ENCODE measurements at places on chromosomes 6 and 20.

DNA sequence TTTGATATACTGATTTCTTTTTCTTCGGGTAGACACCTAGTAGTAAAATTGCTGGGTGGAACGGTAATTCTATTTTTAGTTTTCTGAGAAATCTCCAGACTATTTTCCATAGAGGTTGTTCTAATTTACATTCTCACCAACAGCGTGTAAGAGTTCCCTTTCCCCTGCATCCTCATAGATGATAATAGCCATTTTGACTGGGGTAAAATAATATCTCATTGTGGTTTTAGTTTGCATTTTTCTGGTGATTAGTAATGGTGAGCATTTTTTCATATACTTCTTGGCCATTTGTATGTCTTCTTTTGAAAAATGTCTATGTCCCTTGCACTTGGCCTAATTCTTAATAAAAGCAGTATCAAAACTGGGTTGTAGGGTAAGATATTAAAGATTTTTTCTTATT, 148.9 kb upstream of the SIM1 start:
- DNase-seq = no peak

DNA sequence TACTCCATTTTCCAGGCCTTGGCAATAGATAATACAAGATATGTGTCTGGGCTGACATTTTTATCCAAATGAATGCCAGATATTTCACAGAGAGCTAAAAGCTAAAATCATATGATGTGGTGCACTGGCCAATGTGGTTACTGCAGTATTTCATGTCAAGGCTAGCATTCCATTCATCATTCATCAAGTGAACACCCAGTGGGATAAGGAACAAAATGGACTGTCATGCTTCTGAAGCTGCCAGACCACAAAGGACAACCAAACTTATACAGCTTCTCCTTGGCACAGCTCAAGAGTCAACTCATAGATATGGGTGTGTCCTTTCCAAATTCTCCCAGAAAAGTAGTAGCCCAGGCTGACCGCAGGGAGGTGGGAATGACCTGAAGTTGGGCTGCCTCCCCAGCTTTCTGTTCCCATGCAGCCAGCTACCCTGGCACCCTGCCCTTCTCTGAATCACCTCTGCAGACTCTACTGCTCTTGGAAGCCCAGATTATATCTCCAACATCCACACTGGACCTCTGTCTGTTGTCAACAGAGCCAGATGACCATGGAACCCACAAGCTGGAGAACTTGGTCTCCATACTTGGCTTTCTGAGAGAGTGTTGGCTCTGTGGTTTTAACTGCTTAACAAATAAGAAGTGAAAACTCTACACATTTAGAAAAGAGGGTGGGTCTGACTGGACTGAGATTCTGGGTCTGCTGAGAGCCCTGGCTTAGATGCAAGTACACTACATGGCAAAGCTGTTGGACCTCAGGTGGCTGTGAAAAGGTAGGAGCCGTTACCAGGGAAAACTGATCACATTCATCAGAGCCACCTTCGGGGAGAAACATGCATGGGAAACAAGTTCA, 122.8 kb downstream of the ALDH8A1 start:
- DNase-seq = peak; percentile 87

DNA sequence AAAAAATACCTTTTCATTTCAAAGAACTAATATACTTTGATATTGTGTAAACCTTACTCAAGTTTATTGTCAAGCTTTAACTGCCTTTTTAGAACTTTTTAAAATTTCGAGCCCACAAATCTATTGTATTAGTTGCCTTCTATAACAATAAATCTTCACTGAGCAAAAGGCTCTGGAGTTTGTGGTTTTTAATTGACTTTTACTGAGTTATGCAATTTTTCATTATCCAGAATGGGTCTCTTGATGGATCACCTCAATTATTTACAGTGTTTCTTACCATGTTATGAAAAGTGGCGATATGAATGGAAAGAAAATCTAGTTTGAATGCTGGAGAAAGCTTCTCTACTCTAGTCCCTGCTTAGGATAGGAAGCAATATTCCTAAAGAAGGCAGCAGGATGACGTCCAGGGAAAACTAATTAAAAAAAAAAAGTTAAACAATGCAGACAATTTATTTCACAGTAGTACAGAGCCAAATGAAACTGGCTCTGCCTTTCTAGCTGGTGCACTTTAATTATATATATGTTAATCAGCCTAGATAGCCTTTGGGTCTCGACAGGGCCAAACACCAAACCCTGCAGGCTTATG, 5.0 kb downstream of the ID4 start:
- no peak for DNase-seq

DNA sequence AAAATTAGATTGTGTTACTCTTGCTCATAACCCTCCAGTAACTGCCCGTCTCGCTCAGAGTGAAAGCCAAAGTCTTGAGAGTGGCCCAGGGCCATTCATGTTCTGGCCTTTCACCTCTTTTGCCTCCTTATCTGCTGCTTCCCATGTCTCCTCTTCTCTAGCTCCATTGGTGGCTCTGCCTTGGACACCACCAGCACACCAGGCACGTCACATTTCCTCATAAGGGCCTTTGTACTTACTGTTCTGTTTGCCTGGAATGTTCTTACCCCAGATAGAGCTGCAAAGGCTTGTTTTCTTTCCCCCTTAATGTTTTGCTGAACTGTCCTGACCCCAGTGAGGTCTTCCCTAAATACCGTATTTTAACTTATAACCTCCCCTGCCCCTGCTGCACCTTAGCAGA, 29.3 kb downstream of the MCM8 start:
- no peak for DNase-seq

DNA sequence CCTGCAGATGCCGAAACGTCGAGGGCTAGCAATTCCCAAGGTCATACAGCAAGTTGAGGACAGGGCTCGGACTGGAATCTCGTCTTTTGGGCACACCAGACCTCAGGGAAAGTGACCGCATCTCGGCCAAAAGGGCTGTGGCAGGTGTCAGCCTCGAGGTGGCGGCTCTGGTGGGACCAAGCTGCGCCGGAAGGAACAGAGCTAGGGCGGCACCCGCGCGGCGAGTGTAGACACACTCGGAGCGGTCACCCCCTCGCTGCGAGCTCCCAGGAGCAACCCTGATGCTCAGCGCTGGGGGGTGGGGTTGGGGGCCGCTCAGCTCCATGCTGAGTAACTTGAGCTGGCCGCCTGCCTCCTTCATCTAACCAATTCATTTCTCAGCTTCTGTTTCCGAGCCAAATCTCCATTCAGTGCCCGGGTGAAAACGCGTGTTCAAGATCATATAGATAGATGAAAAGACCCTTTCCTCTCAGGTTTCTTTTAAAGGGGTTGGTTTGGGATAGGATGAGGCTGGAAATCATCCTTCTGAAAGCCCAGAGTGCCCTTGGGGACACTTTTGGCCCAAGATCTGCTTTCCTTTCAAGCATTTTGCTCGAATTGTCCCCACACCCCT, 2.2 kb upstream of the TUBB2B start:
- DNase-seq = no peak

DNA sequence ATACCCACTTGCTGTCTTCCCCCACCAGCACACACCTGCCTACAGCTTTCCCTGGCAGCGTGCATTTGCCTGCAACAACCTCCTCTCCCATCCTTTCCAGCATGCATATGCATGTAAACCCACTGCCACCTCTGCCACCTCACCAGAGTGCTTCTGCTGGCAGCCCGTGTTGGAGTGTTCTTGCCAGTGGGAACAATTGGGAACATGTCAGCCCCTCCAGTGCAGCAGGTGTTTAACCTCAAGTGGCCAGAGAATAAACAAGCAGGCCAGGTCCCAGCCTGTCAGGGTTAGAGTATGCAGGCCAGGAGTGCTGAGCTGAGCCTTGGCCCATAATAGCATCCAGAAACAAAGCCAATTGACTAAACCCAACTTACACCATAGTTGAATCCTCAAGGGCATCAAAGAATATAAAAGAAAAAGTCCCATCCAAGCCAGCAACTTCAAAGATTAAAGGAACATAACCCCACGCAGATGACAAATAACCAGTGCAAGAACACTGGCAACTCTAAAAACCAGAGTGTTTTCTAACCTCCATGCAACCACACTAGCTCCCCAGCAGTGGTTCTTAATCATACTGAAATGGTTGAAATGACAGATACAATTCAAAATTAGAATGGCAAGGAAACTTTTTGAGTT, 1212.1 kb upstream of the CITED2 start:
- DNase-seq = no peak

DNA sequence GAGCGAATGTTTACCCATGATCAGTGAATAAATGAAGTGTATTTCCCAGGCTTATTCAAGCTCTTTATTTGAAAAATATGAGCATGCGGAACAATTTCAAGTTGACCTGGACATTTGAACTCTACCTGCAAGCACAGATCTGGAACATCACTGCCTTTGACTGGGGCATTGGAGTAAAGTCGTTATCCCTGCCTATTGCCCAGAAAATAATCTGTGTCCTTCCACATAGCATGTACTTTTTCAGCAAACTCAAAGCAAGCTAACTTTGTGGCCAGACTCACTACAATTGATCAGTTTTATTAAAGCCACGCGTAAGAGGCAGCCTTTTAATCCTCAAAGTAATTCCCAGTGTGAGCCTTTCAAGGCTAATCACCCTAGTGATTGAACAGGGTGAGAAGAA, 73.4 kb upstream of the PAK5 start:
- DNase-seq = no peak

DNA sequence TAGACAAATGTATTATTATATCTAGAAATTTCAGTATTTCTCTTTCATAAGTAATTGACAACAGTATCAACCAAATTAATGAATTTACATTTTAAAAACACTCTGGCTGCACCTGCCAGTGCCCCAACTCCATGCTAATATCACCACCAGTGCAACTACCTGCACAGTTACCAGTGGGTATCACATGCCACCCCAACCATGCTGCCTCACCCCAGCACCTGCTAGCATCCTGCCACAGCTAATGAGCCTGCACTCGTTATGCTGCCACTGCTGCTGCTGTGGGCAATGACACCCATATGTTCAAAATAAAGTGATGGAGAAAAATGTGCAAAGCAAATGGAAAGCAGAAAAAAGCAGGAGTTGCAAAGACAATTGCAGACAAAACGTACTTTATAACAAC, 855.9 kb upstream of the MANEA start:
- no peak for DNase-seq

DNA sequence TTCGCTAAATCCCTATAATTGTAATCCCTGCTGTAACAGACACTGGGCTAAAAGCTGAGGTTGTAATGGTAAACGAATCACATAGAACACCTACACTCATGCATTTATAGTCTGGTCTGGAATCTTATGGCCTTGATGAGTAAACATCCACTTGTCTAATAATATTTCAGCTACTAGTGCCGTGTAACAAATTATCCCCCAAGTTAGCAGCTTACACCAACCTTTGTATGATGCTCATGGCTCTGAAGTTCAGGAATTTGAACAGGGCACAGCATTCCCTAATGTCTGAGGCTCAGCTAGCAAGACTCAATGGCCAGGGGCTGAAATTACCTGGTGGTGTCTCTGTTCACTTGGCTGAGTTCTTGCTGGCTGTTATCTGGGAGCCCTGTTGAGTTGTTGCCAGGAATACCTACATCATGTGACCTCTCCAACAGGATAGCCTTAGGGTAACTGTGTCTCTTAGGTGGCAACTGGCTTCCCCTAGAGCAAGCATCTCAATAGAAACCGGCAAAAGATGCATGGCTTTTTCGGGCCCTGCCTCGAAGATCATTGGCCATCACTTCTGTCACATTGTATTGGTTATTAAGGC, 100.9 kb upstream of the TMEM170B start:
- no peak for DNase-seq

- DNase-seq = no peak
Observed at GRCh38 chr20:44479643-44480042, 4.0 kb downstream of the TTPAL start.

- no peak for DNase-seq
Observed at GRCh38 chr6:41344876-41345275, 9.5 kb downstream of the NCR2 start.

- DNase-seq = no peak
Observed at GRCh38 chr6:150129616-150130505, 13.0 kb upstream of the PPP1R14C start.

DNA sequence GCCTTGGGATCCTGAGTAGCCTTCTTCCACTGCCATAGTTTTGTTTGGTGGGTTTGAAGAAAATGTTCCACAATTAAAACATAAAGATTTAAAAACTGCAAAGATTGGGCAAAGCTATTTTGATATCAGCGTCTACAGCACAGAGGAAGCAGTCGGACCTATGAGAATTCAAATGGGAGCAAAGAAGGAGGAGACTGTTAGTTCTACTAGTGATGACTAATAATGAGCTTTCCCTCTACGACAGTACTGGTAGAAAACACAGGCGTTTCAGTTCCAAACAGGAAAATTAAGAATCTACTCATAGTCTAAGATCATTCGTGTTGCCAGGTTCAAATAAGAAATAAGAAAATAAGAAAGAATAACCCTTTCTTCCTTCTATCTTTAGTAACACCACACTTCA, 121.2 kb downstream of the INSM1 start:
- DNase-seq = no peak

DNA sequence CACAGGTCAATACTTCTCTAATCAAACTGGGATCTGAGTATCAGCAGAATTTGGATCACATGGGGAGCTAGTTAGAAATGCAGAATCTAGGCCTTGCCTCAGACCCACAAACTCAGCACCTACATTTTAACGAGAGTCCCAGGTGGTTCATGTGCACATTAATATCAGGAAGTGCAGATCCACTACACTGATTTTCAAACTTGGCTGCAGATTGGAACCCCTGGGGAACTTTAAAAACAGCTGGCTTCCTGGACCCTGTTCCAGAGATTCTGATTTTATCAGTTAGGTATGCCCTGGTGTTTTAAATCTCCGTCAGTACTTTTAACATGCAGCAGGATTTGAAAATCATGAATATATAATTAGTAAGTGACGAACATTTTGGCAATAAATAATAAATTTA, 1.9 kb upstream of the CST8 start:
- DNase-seq = no peak

GRCh38 chr6:132607544-132608233, 16.4 kb downstream of the TAAR2 start:
- DNase-seq = no peak

GRCh38 chr20:11492386-11492785, 425.3 kb upstream of the BTBD3 start:
- no peak for DNase-seq

GRCh38 chr20:35360033-35360432, 51.7 kb downstream of the UQCC1 start:
- DNase-seq = no peak

- no peak for DNase-seq
Observed at GRCh38 chr6:155216312-155217046, 47.3 kb upstream of the CLDN20 start.

GRCh38 chr6:13216236-13217014, 111.9 kb downstream of the TBC1D7 start:
- DNase-seq = no peak

GRCh38 chr6:43990275-43990626, 137.0 kb downstream of the MRPL14 start:
- no peak for DNase-seq

- no peak for DNase-seq
Observed at GRCh38 chr6:169794317-169795055, 43.1 kb downstream of the ERMARD start.

- DNase-seq = no peak
Observed at GRCh38 chr6:108874470-108875160, 26.4 kb downstream of the ARMC2 start.

- no peak for DNase-seq
Observed at GRCh38 chr6:137876547-137876946, 9.5 kb downstream of the TNFAIP3 start.
